MG63 (cell line): ENCODE measurements at places on chromosomes 3 and 15. TPM values are rescaled to one million over a fixed set of nuclear protein-coding genes. Genes with fewer than 3 reads are reported as not detected.

- no peak for DNase-seq
These were observed 56.0 kb upstream of the CSTA start for GRCh38 chr3:122269045-122269444.

DNA sequence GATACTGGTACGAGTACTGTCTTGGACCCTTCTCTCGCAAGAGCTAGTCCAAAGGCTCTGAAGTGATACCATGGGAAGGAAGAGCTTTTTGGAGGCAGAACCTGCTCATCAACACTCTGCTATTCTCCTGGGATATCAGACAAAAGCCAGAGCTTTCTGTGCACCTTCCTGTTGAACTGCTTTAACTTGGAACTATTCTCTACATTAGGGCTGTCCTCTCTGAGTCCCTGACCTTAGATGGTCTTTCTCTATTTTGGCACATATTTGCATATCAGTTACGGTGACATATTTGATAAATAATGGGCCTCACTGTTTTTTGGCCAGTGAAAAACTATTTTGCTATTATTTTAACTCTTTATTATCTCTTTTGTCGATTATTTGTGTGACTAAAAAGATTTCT is 146.9 kb downstream of the TIGIT start:
- no peak for DNase-seq

DNA sequence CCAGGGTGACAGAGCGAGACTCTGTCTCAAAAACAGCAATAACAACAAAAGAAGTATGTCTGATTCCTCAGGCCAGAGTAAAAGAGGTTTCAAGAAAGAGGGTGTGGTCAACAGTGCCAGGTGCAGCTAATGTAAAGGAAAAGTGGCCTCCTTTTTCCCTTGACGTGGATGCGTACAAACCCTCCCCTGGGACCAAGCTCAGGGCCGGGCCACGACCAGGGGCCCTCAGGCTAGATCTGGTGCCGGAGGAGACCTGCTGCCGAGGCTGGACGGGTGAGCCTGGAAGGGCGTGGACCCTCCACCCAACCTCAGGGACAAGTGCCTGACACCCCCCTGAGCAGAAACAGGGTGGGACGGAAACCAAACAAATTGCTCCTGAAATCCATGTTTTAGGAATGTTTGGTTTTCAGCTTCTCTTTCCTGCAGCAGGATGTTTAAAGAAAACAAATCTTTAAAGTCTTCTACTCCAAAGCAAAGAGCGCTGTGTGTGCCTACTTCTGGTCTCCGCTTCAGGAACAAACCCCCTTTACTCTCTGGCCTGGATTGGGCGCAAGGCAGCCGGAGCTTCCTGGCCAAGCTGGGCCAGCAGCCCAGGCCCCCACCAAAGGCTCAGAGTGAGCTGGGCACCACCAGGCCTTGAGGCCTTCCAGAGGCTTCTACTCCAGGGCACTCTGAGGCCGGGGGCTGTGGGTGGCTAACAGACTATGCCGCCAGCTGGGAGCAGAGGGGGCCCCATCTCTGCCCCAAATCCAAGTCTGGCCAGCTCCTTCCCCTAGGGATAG is 21.4 kb downstream of the ZDHHC19 start:
- DNase-seq = no peak

DNA sequence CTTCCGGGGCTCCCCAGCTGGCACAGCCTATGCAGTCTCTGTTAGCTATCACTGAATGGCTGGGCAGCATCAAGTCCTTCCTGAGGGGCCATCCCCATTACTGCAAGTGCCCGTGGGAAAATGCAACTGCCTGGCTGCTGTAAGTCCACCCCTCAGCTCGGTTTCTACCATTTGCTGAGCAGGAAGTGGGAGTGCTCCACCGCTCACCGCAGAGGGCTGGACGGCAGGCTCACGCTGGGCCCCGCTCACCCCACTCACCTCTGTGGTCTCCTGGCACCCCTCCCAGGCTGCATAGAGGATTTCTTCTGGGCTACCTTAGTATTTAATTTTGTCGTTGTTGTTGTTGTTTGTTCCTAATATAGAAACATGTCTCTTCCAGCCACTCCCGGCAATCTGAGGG is 270.2 kb downstream of the PLCL2 start:
- DNase-seq = no peak

DNA sequence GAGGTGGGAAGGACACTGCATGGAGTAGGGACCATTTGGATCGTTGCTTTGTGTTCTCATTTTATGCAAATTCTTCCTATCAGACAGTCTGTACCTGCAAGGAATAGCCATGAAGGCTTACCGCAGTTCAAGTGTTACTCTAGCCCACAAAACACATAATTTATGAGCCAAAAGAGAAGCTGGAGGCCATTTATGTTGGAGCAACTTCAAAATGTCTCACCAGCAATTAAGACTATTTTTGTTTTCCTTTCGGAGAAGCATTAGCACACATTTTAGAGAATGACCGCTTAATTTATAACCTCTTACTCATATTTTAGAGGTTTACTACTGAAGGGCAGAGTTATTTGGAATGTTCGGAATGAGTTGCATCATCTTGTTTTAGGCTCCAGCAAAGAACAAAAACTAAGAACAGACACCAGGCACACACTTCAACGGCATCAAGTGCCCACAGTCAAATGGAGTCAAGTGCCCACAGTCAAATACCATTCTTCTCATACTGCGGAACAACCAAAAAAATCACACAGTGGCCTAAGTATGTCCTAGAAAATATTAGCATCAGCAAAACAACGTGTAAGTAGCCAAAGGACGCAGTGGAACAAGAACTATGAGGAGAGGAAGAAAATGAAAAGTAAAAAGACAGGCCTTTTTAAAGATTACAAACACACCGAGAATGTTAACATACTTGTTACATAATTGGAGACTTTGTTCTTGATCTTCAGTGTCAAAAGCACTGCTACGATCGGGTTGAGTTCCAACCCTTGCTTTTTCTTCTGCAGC is 17.5 kb upstream of the GOLGA8J start:
- DNase-seq = peak; percentile 55

- no peak for DNase-seq
These were observed 53.4 kb upstream of the CHD2 start for GRCh38 chr15:92846741-92847140.

- no peak for DNase-seq
These were observed 23.0 kb downstream of the AP3S2 start for GRCh38 chr15:89870688-89871288.

DNA sequence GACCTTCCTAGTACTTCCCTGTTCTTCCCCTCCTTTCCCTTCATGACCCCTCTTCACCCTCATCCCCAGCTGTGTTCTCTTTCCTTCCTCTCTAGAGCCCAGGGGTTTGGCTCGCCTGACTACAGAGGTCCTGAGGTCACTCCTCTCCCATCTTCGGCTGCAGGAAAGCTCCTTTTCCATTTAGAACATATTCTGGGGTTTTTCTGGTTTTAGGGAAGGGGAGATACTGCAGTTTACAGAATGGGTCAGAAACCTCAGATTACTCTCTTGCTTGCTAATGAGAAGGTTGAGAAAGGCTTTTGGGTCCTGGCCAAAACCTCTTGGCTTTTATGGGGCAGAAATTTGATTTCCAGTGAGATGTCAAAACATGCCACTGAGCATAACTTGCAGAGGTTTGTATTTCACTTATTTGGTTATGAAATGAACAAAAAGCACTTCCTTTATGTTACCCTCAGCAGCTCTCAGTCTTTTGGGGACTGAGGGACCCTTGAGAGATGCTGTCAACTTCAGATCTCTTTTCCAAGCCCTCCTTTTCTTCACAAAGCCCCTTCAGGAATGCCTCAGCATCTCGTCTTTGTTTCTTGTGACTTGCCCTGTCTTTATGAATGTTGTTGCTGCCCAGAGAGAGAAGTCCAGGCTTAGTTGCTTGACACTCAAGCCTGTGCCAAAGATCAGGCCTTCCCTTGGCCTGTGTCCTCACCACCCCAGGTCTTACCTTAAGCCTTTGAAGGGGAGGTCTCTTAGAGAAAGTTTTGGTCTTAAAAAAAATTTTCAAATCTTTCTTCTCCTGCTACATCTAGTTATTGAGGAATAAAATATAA is 121.7 kb upstream of the TPM1 start:
- DNase-seq = no peak

DNA sequence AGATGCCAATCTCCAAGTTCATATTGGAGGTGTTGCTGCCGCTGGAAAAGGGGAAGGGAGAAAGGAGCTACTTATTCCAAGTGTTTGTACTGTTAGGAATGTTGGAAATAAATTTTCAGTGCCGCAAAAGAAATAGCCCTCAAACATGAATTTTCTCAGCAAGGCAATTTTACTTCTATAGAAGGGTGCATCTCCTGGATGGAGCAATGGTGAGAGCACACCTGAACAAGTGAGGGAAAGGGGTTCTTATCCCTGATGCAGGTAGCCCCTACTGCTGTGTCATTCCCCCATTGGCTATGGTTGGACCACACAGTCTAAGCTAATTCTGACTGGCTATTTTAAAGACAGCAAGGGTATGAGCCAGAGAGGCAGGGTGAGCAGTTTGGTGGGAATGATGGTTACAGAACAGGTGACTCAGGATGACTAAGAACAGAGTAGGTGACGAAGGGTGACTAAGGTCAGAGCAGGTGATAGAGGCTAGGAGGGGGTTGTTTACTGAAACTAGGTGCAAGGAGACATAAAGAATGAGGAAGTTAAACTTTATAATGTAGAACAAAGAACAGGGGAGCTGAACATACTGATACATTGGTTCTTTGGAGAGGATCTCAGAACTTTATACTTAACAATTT is 503.5 kb downstream of the EDEM1 start:
- no peak for DNase-seq

GRCh38 chr3:181555681-181556080 is 156.0 kb upstream of the SOX2 start:
- DNase-seq = no peak

- DNase-seq = no peak
These were observed 145.8 kb upstream of the THRB start for GRCh38 chr3:24640330-24640877.

DNA sequence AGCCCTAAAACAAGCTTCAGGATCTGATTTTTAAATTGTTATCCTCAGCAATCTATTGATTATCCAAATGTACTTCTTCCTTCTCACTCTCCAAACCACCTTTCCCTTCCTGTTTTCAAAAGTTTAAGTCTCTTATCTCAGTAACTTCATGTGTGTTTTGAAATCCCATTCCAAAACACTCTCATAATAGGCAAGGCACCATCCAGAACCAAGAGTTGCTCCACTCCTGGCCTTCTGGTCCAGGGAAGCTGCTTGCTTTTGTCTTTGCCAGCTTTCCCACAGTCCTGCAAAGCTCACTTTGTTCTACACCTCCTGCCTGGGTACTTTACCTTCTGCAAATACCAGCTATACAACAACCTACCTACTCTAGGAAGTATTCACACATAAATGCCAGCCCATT is 63.5 kb downstream of the MLH1 start:
- no peak for DNase-seq

GRCh38 chr3:112121577-112122547 is 11.2 kb downstream of the GCSAM start:
- no peak for DNase-seq

DNA sequence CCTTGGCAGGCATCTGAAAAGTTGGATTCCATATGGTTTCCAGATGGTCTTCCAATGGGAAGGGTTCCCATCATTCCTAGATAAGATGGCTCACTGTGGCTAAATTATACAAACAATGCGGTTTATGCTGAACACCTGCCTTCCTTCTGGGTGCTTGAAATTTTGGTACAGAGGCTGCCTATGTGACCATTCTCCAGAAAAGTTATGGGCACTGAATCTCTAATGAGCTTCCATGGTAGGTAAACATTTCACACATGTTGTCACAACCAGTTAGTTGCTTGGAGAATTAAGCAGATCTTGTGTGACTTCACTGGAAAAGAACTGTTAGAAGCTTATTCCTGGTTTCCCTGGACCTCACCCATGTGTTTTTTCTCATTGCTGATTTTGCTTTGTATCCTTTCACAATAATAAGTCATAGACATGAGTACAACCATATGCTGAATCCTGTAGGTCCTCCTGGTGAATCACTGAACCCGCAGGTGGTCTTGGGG is 30.1 kb downstream of the PLOD2 start:
- no peak for DNase-seq

GRCh38 chr3:73653351-73653750 is 28.6 kb upstream of the PDZRN3 start:
- no peak for DNase-seq

GRCh38 chr3:189605717-189606116 is 25.5 kb upstream of the TP63 start:
- no peak for DNase-seq

DNA sequence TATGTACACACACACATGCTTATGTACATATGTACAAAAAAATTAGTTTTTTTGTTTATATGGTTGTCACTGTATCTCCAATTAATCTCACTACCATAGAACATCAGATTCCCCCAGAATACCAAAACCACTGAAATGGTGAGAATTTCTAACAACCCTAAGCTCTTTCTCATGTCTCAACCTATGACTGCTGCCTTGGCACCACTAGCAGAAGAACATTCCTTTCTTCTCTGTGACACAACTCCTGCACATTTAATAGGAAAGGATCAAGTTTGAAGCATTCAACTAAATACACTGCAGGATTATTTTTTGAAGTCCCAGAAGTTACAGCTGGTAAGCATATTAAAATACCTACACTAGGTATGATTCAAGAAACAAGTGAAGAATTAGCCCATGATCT is 109.6 kb downstream of the FAM174B start:
- peak; percentile 20 for DNase-seq

DNA sequence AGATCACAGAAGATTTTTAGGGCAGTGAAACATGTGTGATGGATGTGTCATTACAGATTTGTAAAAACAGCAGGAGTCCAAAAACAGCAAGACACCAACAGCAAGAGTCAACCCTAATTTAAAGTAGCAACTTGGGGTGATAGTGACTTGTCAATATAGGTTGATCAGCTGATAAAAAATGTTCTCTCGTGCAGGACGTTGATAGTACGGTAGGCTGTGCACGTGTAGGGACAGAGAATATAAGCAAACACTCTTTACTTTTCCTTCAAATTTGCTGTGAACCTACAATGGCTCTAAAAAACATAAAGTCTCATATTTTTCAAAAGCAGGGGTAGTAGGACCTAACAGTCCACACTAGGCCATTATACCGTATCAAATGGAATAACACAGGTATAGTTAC is 120.8 kb downstream of the STAG1 start:
- no peak for DNase-seq

- DNase-seq = no peak
These were observed 57.6 kb upstream of the TNFSF10 start for GRCh38 chr3:172580680-172581401.

GRCh38 chr3:155880286-155880685 is 9.8 kb downstream of the GMPS start:
- DNase-seq = no peak

GMPS gene
- total RNA-seq = 51.3 and 56.7 TPM in 2 replicates

DLL4 gene
- not detected in 2 replicates for total RNA-seq

LNP1 gene
- 3.5 and 7.8 TPM in 2 replicates for total RNA-seq

ZBTB11 gene
- total RNA-seq = 22.0 and 41.2 TPM in 2 replicates

CD200R1 gene
- 0.36 and 0.67 TPM in 2 replicates for total RNA-seq

IGSF10 gene
- 0.10 TPM in 1 of 2 replicates, not detected in the other for total RNA-seq

ZNF619 gene
- 0.79 and 2.2 TPM in 2 replicates for total RNA-seq

SOX14 gene
- not detected in 2 replicates for total RNA-seq
